ENCODE measurements at places on chromosomes 6 and 20. TPM values are rescaled to one million over a fixed set of nuclear protein-coding genes. Genes with fewer than 3 reads are reported as not detected.

GRCh38 chr6:106060167-106060566, 26.0 kb upstream of the PRDM1 start:
- ATAC-seq = no peak

GRCh38 chr6:108632441-108632840, 71.7 kb downstream of the FOXO3 start:
- no peak for ATAC-seq

DNA sequence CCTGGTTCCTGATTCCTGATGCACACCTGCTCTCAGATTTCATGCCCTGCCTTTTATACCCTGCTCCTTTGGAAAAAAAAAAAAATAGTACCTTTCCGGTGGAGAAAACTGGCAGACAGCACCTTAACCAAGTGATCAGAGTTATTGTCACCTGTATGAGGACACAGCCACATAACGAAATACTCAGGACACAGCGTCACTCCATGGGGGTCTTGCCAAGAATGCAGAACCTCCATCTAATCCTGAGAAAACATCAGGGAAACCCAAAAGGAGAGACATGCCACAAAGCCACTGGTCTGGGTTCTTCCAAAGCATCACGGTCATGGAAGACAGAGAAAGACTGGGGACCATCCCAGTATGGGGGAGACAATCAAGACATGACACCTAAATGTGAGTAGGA, 29.1 kb downstream of the BFSP1 start:
- ATAC-seq = no peak

- ATAC-seq = no peak
Observed at GRCh38 chr6:104325341-104326172, 534.2 kb downstream of the HACE1 start.

GRCh38 chr6:108648191-108648590, 87.5 kb downstream of the FOXO3 start:
- no peak for ATAC-seq

- no peak for ATAC-seq
Observed at GRCh38 chr20:46309945-46310344, 1.6 kb upstream of the CDH22 start.

DNA sequence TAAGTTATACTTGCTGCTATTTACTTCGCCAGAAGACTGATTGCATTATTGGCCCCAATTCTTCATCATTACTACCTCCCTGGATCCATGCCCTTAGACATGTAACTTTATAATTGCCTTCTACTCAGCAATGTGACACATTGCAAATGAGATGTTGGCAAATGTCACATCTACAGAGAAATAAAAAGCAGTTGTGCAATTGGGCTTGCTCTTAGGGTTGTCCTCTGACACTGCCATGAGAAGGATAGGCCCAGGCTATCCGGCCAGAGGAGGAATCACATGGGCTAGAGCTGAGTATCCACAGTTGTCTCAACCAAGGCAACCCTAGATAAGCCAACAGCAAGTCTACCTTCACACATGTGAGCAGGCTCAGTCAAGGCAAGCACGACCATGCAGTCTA, 447.0 kb downstream of the PLCB1 start:
- no peak for ATAC-seq

DNA sequence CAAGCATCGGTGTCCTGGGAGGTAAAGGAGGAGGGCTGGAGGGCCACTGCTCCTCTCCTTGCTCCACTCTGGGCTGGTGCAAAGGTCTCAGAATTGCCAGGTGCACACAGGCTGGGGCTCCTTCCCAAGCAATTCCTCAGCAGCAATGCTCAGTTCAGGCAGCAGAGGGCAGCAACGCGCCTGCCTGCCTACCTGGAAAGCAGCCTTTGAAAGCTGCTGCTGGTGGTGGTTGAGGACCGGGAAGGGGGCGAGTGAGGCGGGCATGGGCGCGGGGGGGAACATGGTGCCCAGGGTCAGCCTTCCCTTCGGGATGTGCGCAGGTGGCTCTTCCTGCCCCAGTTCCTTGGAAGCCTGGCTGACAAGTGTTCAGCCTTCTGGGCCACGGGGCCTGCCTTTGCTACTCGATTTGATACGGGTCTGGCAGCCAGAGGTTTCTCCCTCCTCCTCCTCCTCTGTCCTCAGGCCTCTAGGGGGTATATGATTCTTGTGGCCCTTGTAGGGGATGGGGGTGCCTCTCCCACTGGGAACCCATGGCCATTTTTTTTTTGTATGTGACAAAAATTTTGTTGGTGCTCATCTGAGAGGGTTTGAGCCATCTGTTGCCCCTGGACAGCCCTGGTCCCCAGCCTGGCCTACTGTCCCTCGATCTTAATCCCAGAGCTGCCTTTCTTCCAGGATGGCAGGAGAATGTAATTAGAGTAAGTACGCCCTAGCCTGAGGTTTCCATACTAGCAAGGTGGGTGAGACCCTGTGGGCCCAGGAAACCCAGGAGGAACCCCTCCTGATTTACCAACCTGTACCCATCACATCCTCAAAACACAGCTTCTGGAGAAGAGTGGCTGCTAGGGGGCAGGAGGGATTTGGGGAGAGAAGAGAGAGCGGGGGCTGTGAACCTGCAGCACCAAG, 20.1 kb downstream of the MRPS18A start:
- peak; percentile 71 for ATAC-seq

GRCh38 chr6:17869010-17869752, 118.3 kb downstream of the KIF13A start:
- peak; percentile 47 for ATAC-seq

DNA sequence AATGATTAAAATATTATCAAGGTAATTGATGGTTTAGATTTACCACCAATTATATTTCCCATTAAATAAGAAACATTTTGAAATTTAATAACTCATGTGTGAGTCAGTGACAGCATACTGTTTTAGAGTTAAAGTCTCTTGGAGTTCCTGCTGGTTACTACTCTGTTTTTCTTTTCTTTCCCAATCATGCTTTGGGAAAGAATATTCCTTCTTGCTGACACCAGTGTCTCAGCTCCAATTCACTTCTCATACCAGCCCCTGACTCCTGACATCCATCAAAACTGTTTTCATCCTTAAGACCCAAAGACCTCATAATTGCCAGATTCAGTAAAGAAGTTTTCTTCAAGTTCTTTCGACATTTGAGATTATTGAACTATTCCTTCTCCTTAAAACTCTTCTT, 50.3 kb downstream of the AIG1 start:
- ATAC-seq = no peak

DNA sequence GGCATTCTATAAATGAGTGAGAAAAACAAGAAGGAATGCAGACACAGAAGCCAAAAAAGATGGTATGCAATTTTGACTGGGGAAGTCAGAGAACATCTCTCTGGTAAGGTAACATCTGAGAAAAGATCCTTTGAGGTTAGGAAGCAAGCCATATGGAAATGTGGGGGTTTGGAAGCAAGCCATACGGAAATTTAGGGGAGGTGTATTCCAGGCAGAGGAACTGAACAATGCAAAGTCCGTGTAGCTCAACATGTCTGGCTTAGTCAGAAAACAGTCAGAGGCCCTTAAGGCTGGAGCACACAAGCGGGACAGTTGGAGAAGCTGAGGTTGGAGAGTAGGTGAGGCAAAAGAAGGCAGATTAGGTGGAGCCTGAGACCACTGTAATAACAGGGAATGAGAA, 35.3 kb downstream of the RALGAPA2 start:
- peak; percentile 98 for ATAC-seq

DNA sequence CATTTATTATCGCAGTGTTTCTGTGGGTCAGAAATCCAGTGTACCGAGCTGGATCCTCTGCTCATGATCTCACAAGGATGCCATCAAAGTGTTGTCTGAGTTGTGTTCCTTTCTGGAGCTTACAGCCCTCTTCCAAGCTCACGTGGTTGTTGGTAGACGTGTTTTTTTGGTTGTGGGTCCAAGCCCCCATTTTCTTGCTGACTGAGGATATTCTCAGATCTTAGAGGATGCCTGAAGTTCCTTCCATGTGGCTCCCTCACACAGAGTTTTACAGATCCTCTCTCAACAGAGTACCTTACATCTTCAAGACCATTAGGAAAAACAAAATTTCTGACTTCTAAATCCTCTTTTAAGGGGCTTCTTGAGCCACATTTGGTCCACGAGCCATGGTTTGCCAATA, 78.1 kb downstream of the TINAG start:
- no peak for ATAC-seq

DNA sequence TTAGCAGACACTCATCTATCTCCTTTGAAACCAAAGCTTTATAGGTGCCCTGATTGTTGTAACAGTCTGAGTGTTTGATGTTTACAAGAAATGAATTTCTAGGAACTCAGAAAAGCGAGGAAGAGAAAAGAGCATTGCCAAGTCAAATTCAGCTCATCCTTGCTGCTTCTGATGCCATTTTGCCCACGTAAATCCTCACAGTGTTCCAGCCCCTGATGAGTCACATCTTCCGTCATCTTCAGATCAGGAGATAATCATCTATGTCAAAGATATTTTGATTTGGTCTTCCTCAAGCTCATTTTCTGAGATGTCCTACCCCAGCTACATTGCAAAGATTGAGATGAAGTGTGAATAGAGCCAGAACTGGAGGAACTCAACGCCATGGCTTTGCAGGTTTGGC, 426.2 kb downstream of the BMP2 start:
- ATAC-seq = no peak

GRCh38 chr6:43634702-43635303, 837 bp upstream of the MAD2L1BP start:
- ATAC-seq = no peak

GRCh38 chr20:51725584-51726176, 42.5 kb downstream of the ATP9A start:
- ATAC-seq = no peak

GRCh38 chr6:157398151-157398550, 17.2 kb downstream of the ZDHHC14 start:
- ATAC-seq = no peak

GRCh38 chr6:3523966-3524365, 67.1 kb upstream of the SLC22A23 start:
- ATAC-seq = no peak

GRCh38 chr20:61053487-61053886, 198.6 kb upstream of the CDH4 start:
- ATAC-seq = no peak

DNA sequence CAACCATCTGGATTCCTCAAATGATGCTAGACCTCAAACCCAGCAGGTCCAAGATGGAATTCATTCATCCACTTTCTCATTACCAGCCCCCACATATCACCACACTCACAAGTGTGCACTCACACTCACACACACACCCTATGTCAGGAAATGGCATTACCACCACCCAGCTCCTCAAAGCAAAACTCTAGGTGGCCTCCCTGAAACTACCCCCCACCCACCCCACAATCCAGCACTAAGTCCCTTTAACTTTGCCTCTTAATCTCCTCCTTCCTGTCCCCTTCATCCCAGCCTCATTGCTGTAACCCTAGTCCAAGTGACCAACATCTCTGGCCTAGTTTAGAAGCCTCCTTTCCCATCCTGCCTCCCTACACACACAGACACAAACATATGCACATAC, 109.4 kb downstream of the TNFAIP3 start:
- ATAC-seq = no peak

- ATAC-seq = no peak
Observed at GRCh38 chr20:40476461-40476860, 212.6 kb downstream of the MAFB start.

DNA sequence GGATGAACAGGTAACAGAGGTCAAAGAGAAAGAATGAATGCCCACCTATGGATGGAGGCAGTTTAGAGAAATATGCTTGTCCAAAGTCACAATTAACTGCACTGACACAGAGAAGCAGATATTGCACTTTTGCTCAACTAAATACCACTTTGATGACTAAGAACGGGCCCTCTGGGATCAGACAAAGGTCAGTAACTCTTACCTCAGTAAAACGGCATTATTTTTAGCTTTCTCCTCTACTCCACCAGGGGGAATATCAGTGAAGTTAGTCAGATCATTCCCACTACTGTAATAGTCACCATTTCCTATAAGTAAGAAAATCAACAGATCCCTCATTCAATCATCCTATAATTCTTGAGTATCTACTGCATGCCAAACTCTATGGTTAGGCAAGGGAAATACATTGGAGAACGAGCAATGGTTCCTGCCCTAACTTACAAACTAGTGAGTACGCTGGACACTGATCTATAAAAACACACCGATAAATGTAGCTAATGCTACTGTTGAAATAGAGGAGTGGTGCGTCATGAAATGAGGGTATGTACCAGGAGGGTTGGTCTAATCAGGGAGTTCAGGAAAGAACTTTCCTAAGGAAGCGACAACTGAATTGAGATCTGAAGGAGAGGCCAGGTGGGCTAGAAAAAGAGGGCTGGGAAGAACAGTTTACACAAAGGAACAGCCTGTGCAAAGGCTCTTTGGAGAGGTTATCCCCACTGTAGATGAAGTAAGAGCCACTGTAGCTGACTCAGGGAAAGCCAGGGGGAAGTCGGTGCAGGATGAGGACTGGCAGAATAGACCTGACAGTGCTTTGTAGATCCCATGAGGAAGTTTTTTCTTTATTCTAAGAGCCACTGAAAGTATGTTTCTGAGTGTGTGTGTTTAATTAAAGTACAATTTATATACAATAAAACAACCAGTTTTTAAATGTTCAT, 9.2 kb downstream of the ECI2 start:
- no peak for ATAC-seq

Gene FRK
- 0.14 TPM for total RNA-seq

Gene LINC00237
- total RNA-seq = 0.47 TPM

Gene KCNG1
- total RNA-seq = 10.3 TPM

Gene XPO5
- 70.9 TPM for total RNA-seq

Gene DDX43
- not detected for total RNA-seq

Gene BPIFB1
- 0.16 TPM for total RNA-seq

Gene BTNL2
- total RNA-seq = not detected

Gene TP53TG5
- 2.6 TPM for total RNA-seq

Gene SLC13A3
- total RNA-seq = 3.7 TPM

Gene TRMT6
- 15.0 TPM for total RNA-seq

Gene TMEM217
- 0.73 TPM for total RNA-seq

Gene TMEM170B
- total RNA-seq = 20.7 TPM

Gene CPXM1
- total RNA-seq = 17.1 TPM

Gene WFDC5
- not detected for total RNA-seq

Gene SAMD5
- total RNA-seq = 3.7 TPM

Gene SLCO4A1
- 17.5 TPM for total RNA-seq

All from motor neuron (in vitro differentiated cells).